ENCODE measurements at places on chromosomes 4 and X.

GRCh38 chr4:68466185-68466584 lies 18.9 kb downstream of the TMPRSS11E start:
- no peak for DNase-seq

- no peak for DNase-seq
These were observed 42.0 kb downstream of the CENPE start for GRCh38 chr4:103156106-103156505.

DNA sequence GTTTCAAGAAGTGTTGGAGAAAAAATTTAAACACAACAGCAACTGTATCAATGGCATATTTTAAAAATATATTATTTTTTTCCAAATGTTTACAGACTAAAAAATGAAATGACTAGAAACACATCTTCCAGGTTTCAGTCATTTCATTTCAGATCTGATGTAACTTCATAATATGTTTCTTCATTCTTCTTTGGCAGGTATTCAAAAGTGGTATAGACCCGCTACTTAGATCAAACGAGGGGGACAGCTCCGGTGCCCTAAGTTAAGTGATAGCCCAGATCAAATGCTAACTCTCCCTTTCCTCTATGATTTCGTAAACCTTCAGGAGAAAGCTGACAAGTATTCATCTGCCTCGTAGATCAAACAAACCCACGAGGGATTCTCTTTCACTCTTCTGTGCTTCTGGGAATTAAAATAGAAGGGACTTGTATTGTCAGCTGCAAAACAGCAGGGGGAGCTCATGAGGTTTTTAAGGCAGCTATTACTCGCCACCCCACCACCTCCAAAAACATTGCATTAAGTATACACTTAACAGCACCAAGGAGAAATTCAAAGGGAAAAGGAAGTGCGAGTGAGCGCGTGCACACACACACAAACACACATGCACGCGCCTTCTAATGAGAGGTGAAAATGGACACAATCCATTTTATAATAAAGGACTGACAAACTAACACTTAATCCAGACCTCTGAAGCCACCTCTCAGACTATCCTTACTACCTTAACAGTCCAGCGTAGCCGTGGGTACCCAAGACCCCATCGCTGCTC lies 21.4 kb downstream of the HELT start:
- DNase-seq, result no peak

DNA sequence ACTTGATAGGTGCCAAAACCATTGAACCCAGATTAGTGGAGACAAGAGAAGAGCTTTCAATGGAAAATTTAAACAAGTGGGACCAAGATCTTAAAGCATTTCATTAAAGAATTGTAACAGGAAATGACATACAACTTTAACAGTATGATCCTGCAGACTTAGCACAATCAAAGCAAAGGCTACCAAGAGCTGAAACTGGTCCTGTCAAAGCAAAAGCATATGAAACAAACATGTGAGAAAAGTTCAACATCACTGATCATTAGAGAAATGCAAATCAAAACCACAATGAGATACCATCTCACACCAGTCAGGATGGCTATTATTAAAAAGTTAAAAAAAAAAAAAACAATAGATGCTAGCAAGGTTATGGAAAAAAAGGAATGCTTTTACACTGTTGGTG lies 425.6 kb downstream of the IL1RAPL1 start:
- no peak for DNase-seq

DNA sequence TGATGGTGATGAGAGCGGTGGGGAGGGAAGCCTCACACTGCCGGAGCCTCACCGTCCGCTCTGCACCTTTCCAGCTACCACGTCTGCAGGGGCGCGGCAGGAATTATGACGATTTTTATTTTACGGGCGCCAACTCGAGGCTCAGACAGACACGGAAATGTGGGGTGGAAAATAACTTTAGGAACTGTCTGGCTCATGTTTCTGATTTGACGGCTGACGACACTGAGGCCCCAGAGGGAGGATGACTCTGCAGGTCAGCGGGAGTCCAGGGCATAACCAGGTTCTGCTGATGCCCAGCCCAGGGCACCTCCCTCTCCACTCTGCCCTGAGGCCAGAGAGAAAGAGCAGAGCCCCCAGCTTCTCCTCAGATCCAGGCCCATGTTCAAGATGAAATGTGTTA lies 43.9 kb downstream of the C4orf50 start:
- no peak for DNase-seq

- DNase-seq, result no peak
These were observed 5.5 kb downstream of the MED14 start for GRCh38 chrX:40729598-40730584.

DNA sequence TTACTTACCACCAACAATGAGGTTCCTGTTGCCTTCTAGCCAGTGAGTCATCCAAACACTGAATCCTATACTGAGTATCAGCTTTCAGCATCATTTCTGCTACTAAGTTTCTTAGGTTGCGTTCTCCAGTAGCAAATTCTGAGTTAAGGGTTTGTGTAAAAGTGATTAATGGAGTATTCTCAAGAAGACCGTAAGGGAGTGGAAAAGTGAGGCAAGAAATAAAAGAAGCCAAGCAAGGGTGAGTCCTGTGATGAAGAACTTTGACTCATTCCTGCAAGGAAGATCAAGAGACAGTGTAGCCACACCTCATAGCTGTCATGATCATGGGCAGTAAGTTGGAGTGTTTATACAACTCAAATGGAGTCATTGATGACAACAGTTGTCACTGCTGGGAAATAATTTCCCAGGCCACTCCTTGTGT lies 446.2 kb downstream of the RAPGEF2 start:
- no peak for DNase-seq

DNA sequence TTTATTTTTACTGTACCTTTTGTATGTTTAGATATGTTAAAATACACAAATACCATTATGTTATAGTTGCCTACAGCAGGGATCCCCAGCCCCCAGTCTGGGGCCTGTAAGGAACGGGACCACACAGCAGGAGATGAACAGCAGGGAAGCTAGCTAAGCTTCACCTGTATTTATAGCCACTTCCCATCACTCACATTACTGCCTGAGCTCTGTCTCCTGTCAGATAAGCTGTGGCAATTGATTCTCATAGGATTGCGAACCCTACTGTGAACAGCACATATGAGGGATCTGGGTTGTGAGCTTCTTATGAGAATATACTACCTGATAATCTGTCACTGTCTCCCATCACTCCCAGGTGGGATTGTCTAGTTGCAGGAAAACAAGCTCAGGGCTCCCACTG lies 73.9 kb downstream of the BMPR1B start:
- DNase-seq, result no peak

GRCh38 chr4:6362896-6363295 lies 93.2 kb downstream of the WFS1 start:
- DNase-seq, result no peak

- no peak for DNase-seq
These were observed 110.1 kb upstream of the VEGFC start for GRCh38 chr4:176902710-176903323.

DNA sequence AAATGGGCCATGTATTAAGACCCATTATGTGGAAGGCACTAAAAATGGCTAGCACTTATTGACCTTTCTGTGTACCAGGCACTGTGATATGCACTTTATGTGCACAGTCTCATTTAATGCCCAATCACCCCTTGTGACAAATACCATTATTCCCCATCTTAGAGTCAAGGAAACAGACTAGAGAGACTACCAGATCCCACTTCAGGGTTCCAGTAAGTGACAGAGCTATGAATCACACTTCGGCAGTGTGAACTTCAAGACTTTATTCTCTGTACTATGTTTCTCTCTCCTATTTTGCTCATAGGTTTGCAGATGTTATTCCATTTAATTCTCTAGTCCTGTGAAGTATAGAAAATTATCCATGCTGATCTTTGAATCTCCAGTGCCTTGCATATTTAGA lies 107.0 kb downstream of the NFKB1 start:
- no peak for DNase-seq

DNA sequence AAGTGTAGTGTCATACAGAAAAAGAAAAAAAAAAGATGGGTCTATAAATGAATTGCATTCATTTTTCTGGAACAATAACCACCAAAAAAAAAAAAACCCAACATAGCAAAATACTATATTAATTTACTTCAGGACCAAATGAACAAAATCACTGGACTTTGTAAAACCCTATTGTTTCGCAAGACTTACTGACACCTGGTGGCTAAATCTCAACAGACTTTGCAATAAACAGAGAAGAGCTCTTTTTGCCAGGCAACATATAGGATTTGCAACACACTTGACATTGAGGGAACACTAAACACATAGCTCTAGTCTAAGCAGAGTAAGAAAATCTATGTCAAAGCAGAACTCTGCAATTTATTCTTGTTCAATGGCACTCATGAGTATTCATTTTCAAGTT lies 990.2 kb downstream of the STPG2 start:
- no peak for DNase-seq

DNA sequence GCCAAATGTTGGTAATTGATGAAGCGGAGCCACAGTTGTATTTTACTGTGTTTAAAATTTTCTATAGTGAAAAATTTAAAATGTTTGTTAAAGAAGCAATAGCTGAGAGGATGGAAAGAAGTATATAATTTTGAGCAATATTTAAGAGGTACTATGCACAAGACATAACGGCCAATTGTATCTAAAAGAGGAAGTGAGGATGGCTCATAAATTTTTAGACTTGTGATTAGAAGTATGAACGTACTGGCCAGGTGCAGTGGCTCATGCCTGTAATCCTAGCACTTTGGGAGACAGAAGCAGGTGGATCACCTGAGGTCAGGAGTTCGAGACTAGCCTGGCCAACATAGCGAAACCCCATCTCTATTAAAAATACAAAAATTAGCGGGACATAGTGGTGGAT lies 12.7 kb upstream of the HHIP start:
- DNase-seq, result no peak

- no peak for DNase-seq
These were observed 219.3 kb upstream of the JADE1 start for GRCh38 chr4:128590034-128590740.

- DNase-seq, result no peak
These were observed 19.5 kb upstream of the GALNTL6 start for GRCh38 chr4:171793723-171794122.
